ENCODE measurements at places on chromosomes 11 and 22.

GRCh38 chr11:126328001-126328390, 24.1 kb downstream of the DCPS start:
- DNase-seq: no peak

GRCh38 chr11:70333261-70333660, 62.8 kb downstream of the PPFIA1 start:
- no peak for DNase-seq

DNA sequence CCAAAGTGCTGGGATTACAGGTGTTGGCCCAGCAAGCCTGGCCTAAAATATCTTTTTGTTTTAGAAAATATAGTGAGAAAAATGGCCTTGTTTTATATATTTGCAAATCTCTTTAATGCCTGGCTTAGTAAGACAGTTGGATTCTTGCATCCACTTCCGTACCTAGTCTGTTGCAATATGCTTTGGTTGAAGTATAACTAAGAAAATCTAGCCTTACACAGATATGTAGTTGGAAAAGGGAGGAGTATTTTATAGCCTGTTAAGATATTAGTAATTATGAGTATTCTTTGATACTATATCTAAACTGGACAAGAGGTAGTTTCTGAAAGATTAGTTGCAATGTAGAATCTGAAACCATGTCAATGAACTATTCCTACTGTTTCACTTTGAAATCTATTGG, 65.1 kb downstream of the ZNRF3 start:
- peak; percentile 21 for DNase-seq

- no peak for DNase-seq
These were observed 32.1 kb downstream of the PPIL2 start for GRCh38 chr22:21697880-21698279.

- no peak for DNase-seq
These were observed 84.3 kb downstream of the SNX19 start for GRCh38 chr11:130831976-130832375.

- no peak for DNase-seq
These were observed 91.0 kb downstream of the RRM1 start for GRCh38 chr11:4185561-4185960.

DNA sequence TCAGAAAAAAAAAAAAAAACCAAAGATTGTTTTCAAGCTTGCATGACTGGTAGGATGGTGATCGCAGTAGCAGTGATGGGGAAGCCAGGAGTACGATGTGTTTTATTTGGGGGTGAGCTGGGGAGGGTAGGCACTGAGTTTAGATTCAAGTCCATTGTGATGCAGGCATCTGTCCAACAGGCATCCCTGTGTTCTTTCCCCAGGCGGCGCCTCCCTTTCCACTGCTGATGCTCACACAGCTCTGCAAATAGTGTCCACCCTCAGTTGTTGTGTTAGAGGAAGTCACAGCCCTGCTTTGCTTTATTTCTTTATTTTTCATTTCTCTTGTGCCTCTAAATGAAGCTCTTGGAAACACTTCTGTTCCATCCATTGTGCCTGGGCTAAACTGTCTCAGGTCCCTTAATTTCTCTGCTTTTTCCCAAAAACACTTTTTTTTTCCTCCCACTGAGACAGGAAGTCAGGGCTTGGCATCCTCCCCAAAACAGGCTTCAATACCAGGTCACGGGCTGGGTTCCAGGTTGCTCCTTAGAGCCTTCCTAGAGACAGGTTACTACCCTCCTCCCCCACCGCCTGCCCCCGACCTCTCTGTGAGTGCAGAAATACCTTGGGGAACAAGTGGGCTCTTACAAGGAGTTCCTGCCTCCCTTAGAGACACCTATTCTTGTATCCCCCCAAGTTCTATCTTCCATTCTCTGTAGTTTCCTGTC, 38.6 kb upstream of the HSPA8 start:
- no peak for DNase-seq

DNA sequence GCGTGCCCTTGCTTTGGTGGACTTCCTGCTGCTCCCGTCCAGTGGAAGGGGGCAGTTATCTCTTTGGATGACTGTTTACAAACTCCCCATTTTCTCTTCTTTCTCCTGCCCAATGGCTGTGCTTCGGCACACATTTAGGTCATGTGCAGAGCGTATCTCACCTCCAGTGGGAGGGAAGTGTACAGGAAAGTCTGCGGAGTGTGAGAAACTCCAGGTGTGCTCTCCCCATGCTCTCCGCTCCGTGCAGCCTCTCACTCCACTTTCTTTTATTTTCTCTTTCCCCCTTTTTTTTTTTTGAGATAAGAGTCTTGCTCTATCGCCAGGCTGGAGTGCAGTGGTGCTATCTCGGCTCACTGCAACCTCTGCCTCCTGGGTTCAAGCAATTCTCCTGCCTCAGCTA, 11.9 kb upstream of the TEF start:
- DNase-seq: no peak

- DNase-seq: no peak
These were observed 314.9 kb downstream of the CTTN start for GRCh38 chr11:70713086-70713835.

GRCh38 chr11:122343210-122343609, 227.2 kb upstream of the BLID start:
- DNase-seq: no peak

DNA sequence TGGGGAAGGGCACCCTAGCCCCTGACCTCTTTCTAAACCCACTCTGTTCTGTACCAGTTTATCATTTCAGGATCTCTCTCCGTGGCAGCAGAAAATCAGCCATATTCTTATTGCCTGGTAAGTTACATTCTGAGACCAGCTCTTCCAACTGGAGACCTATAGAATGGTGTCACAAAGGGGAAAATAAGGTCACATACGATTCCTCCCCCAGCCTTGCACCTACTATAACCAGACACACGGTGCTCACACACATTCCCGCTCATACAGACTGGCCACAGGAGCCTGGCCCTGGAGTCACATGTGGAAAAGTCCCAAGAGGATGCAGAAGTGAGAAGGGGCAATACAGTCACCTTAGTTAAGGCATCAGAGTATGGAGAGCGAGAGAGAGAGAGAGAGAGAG, 7.5 kb downstream of the MS4A8 start:
- no peak for DNase-seq
